ENCODE measurements at places on chromosomes 11 and 22.

GRCh38 chr11:8067929-8068575, 13.0 kb upstream of the TUB start:
- DNase-seq: no peak

GRCh38 chr11:96303064-96303463, 39.9 kb downstream of the MAML2 start:
- DNase-seq: no peak

GRCh38 chr11:134100171-134100570, 31.3 kb downstream of the JAM3 start:
- no peak for DNase-seq

DNA sequence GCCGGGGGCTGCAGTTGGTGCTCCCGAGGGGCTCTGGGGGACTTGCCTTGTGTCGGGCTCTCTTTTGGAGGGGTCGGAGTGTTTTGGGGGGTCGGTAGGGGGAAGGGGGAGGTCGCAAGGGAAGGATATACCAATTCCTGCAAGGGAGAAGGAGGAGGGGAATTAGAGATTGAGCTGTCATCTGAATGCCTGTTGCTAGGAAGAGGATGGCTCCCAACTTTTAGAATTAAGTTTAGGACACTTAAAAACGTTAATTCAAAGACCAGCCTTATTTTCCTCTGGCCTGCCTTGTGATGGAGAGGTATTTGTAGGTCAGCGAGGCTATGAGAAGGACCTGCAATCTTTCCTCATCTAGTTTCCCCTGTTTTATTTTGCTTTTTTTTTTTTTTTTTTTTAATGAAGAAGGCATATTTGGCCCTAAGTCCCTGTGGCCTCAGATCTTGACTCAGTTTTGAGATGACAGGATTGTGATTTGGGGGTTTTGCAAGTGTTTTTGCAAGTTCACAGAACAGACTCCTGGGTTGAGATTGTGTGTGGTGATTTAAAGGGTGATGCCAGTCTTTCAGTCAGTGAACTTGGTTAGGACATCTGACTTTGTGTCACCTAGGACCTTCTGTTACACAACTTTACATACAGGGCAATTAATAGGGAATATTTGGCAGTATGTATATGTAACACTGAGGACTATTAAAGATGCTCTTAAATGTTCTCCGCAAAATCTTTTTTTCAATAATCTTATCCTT, 672 bp downstream of the TMEM135 start:
- no peak for DNase-seq

- no peak for DNase-seq
Observed at GRCh38 chr22:31447337-31447736, 42.3 kb downstream of the EIF4ENIF1 start.

- no peak for DNase-seq
Observed at GRCh38 chr11:102085864-102086551, 24.2 kb upstream of the YAP1 start.

DNA sequence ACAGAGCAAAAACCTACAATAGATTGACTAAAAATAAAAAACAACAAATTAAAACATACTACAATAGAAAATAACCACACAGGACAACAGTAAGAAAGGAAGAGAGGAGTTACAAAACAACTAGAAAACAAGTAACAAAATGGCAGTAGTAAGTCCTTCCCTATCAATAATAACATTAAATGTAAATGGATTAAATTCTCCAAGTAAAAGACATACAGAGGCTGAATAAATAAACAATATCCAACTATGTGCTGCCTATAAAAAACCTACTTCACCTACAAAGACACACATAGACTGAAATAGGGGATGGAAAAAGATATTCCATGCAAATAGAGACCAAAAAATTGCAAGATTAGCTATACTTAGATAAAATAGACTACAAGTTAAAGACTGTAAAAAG, 57.0 kb upstream of the RASSF10 start:
- no peak for DNase-seq

DNA sequence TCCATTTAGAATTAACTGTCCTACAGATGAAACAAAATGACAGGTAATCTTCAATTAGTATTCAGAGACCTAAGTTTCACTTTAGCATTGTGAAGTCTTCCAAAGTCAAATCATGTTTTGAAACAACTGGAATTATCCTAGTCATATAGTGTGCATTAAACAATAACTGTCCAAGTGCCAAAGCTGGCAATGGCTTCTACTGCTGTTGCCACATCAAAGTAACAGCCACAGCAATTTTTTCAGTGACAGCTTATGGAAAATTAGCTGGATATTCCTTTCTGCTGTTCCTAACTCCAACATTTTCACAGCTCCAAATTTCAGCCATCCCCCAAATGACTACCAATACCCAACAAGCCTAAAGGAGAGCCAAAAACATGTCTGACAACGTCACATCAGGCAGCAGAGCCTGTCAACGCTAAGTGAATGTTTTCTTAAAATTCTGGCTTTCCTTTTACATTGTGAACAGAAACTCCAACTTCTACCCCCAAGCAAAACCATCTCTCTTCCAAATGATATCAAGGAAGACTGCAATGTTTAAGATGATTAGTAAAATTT, 45.3 kb upstream of the CCDC34 start:
- no peak for DNase-seq

DNA sequence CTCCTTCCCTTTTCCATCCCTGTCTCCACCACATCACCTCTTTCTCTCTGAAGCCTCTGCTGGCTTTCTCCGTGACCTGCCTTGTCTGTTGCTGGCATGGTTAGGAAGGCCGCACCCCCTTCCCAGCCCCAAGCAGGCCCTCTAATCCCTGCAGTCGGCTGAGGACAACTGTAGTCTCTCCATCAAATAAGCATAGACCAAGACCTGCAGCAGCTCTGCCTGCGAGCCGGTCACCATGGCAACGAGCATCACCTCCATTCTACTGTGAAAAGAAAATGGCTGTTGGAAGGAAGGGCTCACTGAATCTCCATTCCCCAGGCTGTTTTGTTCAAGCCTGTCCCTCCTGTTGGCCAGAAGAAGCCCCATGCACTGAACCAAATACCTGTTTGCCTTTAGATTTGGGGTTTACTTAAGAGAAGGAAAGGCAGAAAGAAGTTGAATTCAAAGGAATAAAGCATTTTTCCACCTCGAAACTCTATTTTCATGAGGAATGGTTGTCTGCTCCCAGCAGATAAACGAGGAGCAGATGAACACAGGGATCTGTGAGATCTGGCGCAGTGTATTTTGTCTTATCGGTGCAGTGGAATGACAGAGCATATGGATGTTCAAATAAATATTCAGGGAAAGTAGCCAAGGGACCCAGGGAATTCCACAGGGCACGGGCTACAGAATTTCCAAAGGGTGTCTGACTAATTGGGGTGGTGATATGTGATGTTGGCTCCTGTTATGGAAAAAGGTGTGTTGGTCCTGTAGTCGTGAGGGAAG, 113.1 kb upstream of the TTC12 start:
- DNase-seq: no peak

- no peak for DNase-seq
Observed at GRCh38 chr11:85767246-85767945, 43.5 kb downstream of the SYTL2 start.

DNA sequence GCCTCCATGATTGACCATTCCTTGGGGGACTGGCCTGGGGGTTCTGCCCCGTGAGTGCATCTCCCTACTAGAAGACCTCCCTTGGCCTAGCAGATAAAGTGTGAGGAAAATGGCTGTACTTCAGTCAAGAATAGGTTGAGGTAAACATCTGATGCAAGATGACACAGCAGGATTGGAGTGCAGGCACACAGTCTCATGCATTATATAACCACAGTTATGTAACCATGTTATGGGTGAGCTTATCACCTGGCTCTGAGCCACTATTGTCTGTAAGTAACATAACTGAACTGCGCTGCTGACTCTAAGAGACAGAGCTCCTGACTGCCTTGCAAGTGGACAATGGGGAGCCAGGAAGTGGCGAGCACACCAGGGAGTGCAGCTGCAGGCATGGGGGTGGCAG, 378.7 kb upstream of the ANO5 start:
- no peak for DNase-seq

- no peak for DNase-seq
Observed at GRCh38 chr11:111939836-111940604, 2.9 kb downstream of the DIXDC1 start.

- DNase-seq: no peak
Observed at GRCh38 chr11:61019037-61019831, 47.8 kb downstream of the CD6 start.

DNA sequence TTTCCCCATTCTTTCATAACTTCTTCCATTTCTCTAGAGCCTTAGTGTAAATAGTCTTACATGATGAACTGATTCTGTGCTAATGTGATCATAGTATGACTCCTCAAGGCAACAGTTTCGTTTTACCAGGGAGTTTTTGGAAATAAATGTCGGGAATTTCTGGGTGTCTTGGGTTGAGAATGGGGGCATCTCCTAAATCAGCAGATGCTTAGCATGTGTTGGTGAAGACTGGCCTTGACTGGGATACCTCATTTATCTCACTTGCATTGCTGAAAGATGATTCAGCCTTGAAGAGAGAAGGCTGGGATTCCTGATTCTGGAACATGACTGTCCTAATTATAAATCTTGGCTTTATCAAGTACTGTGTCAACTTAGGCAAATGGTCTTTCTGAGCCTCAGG, 115.7 kb upstream of the C11orf87 start:
- DNase-seq: no peak

GRCh38 chr11:33897761-33898375, 6.0 kb upstream of the LMO2 start:
- DNase-seq: no peak

- no peak for DNase-seq
Observed at GRCh38 chr11:69539416-69540117, 58.1 kb downstream of the LINC01488 start.

- DNase-seq: no peak
Observed at GRCh38 chr22:38872831-38873248, 824 bp upstream of the CBX6 start.

- no peak for DNase-seq
Observed at GRCh38 chr11:5499671-5500070, 10.1 kb downstream of the UBQLN3 start.

DNA sequence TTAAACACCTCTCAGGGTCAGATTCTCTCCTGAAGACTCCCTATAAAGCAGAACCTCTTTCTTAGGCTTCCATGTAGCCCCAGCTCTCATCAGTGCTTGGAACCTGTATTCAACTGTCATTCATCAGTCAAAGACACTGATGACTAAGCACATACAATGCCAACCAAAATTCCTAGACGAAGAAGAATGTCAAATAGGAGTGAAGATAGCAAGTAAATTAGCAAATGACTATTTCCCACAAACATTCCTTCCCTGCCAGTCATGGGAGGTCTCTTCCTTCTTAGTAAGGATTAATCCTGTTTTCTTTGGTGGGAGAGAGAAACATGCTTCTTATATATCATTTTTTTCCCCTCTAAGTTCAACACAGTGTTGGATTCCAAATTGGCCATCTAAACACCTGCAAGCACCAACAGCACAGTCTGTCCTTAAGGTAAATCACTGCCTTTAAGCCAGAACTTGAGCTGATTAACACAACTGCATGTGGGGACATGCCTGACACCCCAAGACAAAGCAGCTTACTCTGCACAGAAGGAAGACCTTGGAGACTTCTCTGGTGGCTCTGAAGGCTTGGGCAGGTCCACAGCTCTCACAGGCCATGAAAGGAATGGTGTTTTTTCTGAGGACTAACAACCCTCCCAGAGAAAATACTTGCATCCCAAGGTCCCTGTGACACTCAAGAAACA, 47.5 kb upstream of the ME3 start:
- no peak for DNase-seq

- no peak for DNase-seq
Observed at GRCh38 chr22:23075050-23075449, 4.7 kb downstream of the GNAZ start.

- DNase-seq: no peak
Observed at GRCh38 chr11:33737362-33737821, 1.2 kb upstream of the CD59 start.

- DNase-seq: peak; percentile 63
Observed at GRCh38 chr11:86176165-86176884, 68.2 kb upstream of the EED start.

DNA sequence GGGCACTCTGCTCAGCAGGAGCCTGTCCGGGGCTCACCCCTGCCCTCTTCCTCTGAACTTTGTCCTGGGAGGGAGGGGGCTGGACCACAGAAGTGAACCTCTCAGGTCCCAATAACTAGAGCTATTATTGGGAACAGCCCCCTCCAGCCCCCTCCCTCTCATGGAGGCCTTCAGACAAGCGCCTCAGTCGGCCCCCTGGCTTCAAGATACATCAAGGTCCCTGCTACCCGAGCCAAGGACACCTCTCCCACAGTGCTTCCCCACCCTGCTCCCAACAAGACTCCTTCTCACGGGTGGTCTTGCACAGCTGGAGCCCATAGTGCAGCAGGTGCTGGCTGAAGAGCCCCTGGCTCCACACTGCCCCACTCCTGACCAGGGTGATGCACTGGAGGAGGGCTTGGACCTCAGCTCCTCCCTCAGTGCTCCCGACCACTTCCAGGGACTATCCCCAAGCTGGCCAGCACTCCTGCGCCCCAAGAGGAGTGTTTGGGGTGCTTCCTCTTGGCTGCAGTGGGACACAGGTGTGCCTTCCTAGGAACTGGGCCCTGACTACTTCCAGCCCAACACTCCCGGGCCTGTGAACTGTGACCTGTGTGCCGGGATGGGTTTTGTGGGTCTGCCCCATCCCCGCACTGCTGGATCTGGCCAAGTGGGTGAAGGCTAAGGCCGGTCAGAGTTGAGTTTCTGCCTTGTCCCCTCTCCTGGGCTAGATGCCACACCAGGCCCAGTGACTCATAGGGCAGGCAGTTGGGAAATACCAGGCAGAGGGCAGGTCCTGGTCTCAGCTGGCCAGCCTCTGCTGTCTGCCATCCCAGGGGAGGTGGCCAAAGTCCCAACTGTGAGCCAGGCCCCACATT, 2.2 kb downstream of the PNPLA2 start:
- DNase-seq: no peak

DNA sequence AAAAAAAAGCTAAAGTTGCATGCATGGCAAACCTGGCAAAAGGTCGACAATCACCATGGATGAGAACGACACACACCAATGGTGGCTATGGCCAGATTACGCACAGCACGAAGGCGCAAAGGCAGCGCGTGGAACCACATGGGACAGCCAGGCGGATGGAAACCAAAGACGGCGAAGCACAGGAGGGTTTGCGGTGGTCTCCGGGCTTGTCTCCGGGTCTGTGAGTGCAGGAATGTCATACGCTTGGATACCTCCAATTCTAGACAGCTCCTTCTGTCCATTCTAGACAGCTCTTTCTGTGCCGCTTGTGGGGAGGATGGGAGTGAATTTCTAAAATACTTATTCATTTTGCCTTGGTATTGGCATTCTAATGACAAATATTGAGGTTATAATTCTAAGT, 685.4 kb downstream of the BRD1 start:
- no peak for DNase-seq

Data from activated CD4-positive, alpha-beta T cell treated with anti-CD3 and anti-CD28 coated beads, Interleukin-2, amount 50 U/mL, for 48 hours (primary cell).